ENCODE measurements at places on chromosomes 7 and 10.

GRCh38 chr10:88915781-88916180 lies 35.7 kb downstream of the STAMBPL1 start:
- DNase-seq = no peak

DNA sequence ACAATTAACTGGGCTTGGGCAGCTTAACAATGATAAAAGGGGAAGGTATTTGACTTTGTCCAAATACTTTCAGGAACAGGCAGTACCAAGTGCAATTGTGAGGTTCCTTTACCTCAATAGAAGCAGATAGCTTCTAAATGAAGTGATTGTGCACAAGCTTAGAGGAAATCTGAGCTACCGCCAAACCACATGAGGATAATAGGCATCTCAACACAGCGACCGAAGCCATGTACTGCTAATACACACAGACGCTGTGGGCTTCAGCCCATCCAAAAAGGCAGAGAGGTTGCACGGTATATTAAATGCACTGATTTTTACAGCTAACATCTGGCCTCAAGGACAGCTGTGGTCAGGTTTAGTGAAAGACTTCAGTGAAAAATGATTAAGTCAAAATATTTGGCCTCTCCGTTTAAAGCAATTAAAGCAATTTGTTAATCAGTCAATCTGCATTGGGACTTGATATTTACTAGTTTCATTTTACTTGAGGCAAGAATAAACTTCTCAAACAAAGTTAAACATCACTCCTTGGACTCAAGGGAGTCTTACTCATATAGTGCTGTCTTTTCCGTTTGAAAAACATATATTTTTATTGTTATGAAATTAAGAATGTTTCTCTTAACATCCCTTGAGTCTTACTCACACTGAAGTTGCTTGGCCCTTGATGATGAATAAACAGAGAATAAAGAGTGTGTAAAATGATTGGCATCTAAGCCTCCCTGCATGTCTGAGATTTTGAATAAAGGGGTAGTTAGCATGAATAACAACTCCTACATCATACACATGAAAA lies 306.3 kb downstream of the C7orf25 start:
- DNase-seq = no peak

DNA sequence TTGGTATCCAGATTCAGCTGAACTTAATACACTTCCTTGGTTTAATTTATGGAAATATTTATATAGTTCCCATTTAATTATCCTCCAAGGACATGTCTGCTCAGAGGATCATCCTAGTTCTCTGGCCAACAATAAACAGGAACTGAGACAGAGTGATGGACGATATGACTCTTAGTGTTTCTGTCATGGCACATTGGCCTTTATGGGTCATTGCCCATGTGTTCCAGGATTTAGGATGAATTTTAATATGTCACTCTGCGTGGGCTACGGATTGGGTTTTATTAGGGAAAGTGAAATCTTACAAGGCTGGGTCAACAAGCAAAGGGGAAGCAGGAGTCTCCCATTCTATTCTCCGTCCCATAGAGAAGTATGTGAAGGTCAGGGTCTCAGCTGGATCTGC lies 18.8 kb upstream of the TNPO3 start:
- DNase-seq = no peak

GRCh38 chr10:95261926-95262325 lies 28.9 kb downstream of the PDLIM1 start:
- no peak for DNase-seq

GRCh38 chr10:63642808-63643207 lies 121.6 kb downstream of the REEP3 start:
- DNase-seq = no peak

GRCh38 chr10:98351831-98352402 lies 63.1 kb downstream of the PYROXD2 start:
- DNase-seq = no peak

- peak; percentile 43 for DNase-seq
These were observed 438.1 kb upstream of the GALNT17 start for GRCh38 chr7:70693686-70694433.

- DNase-seq = peak; percentile 31
These were observed at the start of gene DGKI for GRCh38 chr7:137846827-137847567. DGKI (minus strand) TSS chr7:137846974.

- DNase-seq = no peak
These were observed 21.5 kb upstream of the EPHB6 start for GRCh38 chr7:142833174-142834048.

- no peak for DNase-seq
These were observed 91.7 kb upstream of the CHST15 start for GRCh38 chr10:124185084-124185483.

DNA sequence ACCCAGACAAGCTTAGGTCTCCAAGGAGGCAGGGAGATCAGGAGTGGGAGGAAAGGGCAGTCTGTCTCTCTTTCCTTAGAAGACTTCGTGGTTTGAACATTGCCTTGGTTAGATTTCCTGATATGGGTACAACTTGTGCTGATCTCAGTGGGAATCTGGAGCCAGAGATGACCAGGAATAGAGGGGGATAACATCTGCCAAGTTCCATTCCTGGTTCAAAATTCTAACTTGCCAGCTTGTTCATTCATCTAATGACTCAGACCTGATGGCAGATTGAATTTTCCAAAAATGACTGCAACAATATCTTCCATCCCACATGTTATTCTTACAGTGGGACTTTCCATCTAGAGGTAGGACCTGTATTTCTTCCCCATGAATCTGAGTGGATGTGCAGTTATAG lies 394.3 kb upstream of the PODXL start:
- DNase-seq = no peak

GRCh38 chr7:129053938-129054437 lies 923 bp downstream of the TNPO3 start:
- DNase-seq = peak; percentile 47

GRCh38 chr7:25849500-25850184 lies 302.4 kb upstream of the NFE2L3 start:
- DNase-seq = no peak

DNA sequence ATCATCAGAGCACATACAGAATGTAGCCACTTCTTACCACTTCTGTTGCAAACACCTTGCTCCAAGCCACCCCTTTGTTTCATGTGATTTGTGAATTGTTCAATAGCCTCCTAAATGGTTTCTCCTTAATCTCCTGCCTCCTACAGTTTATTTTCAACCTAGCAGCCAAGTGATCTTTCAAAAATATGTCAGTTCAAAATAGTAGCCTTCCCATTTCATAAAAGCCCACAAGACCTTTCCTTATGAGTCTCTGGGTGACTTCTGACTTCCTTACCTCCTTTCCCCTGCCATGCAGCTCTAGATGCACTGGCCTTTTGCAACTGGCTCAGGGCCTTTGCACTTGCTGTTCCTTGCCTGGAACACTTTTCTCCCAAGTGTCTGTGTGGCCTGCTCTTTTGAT lies 4.8 kb downstream of the MINDY4 start:
- no peak for DNase-seq

- no peak for DNase-seq
These were observed 12.3 kb upstream of the SNX10 start for GRCh38 chr7:26279405-26279804.

GRCh38 chr7:44748045-44748947 lies at the start of gene ZMIZ2:
ZMIZ2 (plus strand) TSS chr7:44748847; CDS start chr7:44756250, 7,403 bp downstream.
- peak; percentile 73 for DNase-seq

- no peak for DNase-seq
These were observed 57.9 kb downstream of the ZNF467 start for GRCh38 chr7:149715476-149715875.

- DNase-seq = no peak
These were observed 170.3 kb upstream of the PODXL start for GRCh38 chr7:131726686-131727085.

GRCh38 chr10:131722121-131722520 lies 178.7 kb upstream of the PPP2R2D start:
- no peak for DNase-seq

GRCh38 chr10:30509508-30509907 lies 75.5 kb downstream of the MAP3K8 start:
- DNase-seq = no peak

- no peak for DNase-seq
These were observed 855.0 kb downstream of the REEP3 start for GRCh38 chr10:64376167-64376566.

- DNase-seq = no peak
These were observed 107.5 kb upstream of the WAC start for GRCh38 chr10:28425422-28425821.

- DNase-seq = no peak
These were observed 2.6 kb upstream of the MGAM2 start for GRCh38 chr7:142108728-142109505.

DNA sequence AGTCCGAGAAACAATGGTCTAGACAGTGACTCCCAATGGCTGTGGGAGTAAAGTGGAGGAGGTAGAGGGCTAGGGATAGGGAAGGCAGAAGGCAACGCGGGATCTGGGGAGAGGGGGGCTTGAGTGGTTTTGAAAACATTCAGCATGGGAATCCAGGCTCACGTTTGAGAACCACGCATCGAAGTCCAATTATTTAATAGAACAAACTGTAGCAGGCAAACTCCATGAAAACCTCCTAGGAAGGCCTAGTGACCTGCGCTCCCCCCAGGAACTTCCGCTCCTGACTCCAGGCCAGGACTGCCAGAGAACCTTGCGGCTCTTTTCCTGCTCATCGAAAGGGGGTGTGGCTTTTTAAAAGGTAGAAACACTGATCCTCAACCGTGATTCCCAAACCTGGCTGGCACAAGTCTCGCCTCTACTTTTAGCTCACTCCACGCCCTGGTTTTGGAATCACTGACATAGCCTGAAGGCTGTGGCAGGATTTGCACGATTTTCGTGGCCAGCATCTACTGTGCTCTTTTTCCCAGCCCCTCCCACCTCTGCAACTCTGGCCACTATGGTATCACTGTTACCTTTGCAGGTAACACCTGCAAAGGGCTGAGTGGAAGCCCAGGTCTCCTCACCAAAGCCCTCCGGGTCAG lies 43.4 kb downstream of the MYOF start:
- DNase-seq = no peak

- DNase-seq = no peak
These were observed 214.7 kb downstream of the EMX2 start for GRCh38 chr10:117757086-117757720.

GRCh38 chr10:28676968-28677887 lies at the start of gene BAMBI:
BAMBI (plus strand) TSS chr10:28677521; CDS start chr10:28677898, 377 bp downstream.
- DNase-seq = peak; percentile 19

GRCh38 chr10:10367264-10367663 lies 650.4 kb upstream of the CELF2 start:
- DNase-seq = no peak

DNA sequence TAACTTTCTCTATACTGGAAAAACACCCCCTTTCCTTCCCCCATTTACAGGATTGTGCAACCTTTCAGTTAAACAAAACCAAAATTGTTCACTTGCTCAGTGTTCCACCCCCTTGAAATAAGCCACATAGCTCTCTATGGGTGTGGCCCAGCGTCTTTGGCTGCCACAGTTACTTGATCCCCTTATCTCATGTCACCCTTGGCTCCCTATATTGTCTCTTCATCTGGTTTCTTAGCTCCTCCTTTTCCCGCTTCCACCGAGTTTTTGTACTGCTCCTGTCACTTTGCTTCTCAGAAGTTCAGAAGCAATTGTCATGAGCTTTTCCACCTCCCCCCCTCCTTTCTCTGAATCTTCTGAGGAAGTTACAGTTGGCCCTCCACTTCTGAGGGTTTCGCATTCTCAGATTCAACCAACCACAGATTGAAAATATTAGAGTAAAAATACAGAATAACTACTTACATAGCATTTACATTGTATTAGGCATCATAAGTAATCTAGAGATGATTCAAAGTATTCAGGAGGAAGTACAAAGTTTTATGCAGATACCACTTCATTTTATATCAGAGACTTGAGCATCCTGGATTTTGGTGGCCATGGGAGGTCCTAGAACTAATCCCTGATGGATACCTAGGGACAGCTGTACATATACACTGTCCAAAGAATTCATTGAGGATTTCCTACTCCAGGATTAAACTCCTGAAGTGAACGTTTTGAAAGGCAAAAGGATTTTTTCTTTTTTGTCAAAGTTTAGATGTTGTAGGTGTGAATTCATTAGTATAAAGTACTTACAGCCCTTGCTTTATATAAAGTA lies 60.4 kb downstream of the ADD3 start:
- DNase-seq = no peak

DNA sequence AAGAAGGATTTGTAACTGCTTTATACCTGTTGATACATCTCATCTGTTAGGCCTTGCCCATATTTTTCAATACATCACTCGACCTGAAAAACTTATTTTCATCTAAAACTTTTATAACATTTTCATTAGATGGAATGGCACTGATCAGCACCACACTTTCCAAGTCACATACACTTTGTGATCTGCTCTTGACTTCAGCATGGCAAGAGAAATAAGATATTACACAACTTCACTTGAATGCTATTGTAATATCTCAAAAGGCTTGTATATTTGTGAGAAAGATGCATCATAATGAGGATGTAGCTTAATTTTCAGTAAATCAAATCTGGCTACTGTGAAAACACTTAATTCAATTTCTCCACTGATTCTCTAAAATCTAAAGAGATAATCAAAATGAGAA lies 126.2 kb downstream of the MICU1 start:
- DNase-seq = no peak

DNA sequence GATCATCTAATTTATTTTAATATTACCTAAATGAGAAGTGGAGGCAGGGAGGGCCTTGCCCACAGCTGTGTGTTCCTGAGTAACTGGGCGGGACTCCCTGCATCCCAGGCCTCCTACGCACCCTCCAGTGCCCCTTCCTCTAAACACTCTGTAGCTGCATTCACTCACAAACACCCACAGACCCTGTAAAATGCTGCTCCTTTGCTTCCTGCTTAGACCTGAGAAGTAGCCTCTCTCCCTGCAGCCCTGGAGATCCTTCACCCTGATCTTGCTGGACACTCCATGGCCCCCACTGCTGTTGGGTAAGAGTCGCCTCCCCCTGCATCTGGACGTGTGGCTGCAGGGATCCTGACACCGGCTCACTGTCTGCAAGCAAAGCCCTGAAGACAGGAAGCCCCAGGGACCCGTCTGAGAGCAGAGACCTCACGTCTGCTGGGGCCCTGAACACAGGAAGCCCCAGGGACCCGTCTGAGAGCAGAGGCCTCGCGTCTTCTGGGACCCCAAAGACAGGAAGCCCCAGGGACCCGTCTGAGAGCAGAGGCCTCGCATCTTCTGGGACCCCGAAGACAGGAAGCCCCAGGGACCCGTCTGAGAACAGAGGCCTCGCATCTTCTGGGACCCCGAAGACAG lies 589.8 kb downstream of the DNAJB6 start:
- DNase-seq = no peak

- DNase-seq = no peak
These were observed 37.3 kb upstream of the PRKAR2B start for GRCh38 chr7:107007007-107007891.

DNA sequence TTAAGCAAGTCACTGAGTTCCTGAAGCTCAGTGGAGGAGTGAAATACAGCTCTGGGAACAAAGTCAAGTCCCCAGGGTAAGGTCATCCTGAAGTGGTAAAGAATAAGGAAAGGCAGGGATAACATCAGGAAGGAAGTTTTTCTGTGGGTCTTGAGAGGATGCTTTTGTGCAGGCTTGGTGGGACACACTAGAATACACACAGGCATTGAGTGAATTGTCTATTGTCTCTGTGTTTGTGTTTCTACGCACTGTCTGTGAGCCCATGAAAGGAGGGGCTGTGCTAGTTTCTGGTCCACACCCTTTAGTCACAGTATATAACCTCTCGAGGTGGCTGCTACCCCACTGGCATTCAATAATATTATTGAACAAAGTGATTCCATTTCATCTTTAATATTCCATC lies 95.8 kb upstream of the ABCB5 start:
- DNase-seq = no peak

GRCh38 chr10:1600861-1601260 lies 136.5 kb downstream of the ADARB2 start:
- no peak for DNase-seq

GRCh38 chr7:78529392-78529791 lies 730.8 kb downstream of the PHTF2 start:
- DNase-seq = no peak

GRCh38 chr10:70367195-70367796 lies 15.1 kb downstream of the LRRC20 start:
- DNase-seq = no peak

GRCh38 chr7:133011746-133012145 lies 70.1 kb downstream of the CHCHD3 start:
- no peak for DNase-seq

All from NCI-H526 treated with DMSO at 0.1 percent for 48 hours (cell line).